Anterior cingulate cortex (tissue), 58 donors: ENCODE measurements at places on chromosomes 6 and 20.

DNA sequence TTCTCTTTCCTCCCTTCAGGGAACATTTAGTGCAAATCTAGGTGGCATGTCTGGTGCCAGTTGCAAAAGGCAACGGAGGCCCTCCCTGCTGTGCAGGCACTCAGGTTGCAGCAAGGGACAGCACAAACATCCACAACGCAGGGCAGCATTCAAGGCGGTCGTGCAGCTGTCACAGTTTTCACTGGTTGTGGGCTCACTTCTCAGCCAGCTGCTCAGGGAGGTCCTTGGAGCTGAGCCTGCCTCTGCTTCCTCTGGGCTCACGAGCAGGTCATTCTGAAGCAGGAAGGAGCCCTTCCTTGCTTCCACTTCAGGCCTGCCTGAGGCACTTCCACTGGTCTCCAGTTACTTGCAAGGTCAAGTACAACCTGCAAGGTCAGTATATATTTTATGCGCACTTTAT, 3.8 kb upstream of the NPEPL1 start:
- DNase-seq, result no peak

GRCh38 chr6:134920422-134920821, 29.5 kb downstream of the ALDH8A1 start:
- no peak for DNase-seq

DNA sequence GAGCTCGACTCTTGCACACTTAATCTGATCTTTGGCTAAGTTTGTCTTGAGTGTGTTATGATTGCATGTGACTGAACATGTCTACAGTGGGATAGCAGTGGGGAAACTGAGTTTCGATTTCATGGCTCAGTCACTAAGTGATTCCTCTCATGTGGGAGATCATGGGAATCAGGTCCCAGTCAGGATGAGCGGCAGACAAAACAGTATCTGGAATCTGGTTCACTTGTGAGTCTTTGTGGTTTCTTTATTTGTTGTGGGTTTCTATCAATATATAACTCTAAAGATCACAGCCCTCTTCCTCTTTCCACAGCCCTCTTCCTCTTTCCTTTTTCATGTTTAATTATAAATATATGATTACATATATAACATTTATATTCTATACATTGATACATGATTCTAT, 4.0 kb downstream of the RPP21 start:
- DNase-seq, result no peak

- DNase-seq, result no peak
Measured at GRCh38 chr6:1363729-1364572, 25.4 kb upstream of the FOXF2 start.

GRCh38 chr20:48904566-48905296, 16.8 kb upstream of the ARFGEF2 start:
- peak; percentile 6 for DNase-seq

GRCh38 chr6:3535776-3536435, 79.1 kb upstream of the SLC22A23 start:
- DNase-seq, result no peak

DNA sequence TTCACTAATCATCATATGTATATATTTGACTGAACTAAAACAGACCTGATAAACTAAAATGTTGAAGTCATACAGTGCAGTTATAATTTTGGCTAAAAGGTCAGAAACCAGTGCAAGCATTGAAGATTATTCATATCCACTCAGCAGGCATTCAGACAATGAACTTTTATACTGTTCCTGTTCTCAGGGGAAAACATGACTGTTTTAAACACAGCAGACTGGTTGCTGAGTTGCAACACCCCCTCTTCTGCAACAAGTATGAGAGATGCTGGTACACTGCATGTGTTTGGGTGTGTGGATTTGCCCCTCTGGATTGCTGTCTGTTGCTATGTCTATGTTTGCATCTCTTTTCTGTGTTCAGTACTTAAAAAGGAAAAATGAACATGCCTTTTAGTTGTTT, 206.8 kb downstream of the EYA4 start:
- DNase-seq, result no peak

GRCh38 chr6:80523010-80523409, 416.5 kb downstream of the BCKDHB start:
- no peak for DNase-seq

- no peak for DNase-seq
Measured at GRCh38 chr20:17972121-17972520, 3.3 kb downstream of the MGME1 start.

DNA sequence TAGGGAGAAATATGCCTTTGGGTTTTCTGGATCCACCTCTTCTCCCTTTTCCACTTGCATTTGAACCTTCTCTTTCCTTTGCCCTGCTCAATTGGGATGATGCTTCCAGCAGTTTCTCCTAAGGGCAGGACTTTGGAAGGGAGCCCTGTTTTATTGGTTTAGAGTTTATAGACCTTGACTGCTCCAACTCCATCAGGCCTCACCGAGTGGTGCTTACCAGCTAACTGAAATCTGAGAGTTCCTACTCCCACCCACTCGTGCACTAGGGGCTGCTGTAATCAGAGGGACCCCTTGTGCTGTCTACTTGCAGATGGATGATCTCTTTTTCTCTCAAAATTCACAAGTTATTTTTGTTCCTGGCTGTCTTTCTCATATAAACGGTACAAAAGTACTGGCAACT, 121.3 kb upstream of the SLC22A16 start:
- DNase-seq, result no peak

DNA sequence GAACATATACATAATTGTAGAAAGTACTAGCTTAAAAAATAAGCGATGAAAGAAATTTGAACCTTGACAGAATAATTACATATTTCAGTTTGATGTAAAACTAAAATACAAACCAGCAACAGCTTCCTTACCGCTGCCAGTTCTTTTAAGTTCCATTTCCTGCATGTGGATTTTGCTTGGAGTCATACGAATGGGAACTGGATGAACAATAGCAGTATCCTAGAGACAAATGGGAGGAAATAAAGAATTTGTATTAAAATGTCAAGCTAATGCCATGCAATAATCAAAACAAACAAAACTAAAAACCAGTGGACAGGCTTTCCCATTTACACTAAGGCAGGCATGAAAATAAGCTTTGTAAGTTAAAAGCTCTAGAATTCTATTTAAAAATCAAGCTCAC, 67.1 kb downstream of the REPS1 start:
- no peak for DNase-seq

- DNase-seq, result no peak
Measured at GRCh38 chr20:55139173-55139765, 663.9 kb downstream of the DOK5 start.

GRCh38 chr20:49833483-49833882, 20.9 kb downstream of the SLC9A8 start:
- no peak for DNase-seq

DNA sequence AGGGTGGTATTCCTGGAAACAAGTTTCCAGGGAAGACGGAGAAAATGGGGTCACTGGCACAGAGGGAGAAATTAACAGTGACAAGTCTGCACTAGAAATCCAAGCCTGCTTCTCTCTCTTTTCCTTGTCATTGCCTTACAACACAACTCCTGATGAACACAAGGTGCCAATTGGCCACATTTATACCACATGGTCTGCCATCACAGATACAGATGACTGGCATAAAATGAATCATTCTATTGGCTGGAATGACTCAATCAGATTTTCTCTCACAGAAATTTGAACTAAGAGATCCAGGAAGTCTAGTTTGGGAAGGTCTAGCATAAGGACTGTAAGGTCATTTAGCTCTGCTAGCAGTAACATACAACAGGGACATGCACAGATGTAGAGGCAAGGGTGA, 190.3 kb downstream of the LINC00237 start:
- no peak for DNase-seq

DNA sequence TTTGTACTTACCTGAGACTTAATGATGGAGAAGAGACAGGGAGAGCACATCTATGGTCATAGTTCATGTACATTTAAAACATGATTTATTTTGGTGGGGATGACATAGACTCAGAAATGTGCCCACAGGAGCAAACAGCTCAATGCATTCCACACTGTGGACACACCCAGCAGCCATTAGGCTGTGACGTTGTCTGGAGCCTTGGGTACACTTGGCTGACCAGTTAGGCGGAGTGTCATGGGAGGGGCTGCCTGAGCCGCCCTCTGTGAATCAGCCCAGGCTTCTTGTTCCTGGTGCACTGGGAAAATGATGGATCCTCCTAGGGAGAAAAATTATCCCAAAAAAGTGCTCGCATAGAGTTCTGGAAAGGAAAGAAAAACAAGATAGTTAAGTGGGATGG, 231.0 kb upstream of the GMDS start:
- DNase-seq, result no peak

- DNase-seq, result no peak
Measured at GRCh38 chr20:44120676-44121425, 66.1 kb downstream of the JPH2 start.

GRCh38 chr6:166515072-166515810, 71.2 kb downstream of the RAMACL start:
- DNase-seq, result peak; percentile 15

GRCh38 chr6:108556866-108557493, 3.7 kb upstream of the FOXO3 start:
- DNase-seq, result no peak

GRCh38 chr20:63471717-63471980, 806 bp downstream of the KCNQ2 start:
- DNase-seq, result no peak

DNA sequence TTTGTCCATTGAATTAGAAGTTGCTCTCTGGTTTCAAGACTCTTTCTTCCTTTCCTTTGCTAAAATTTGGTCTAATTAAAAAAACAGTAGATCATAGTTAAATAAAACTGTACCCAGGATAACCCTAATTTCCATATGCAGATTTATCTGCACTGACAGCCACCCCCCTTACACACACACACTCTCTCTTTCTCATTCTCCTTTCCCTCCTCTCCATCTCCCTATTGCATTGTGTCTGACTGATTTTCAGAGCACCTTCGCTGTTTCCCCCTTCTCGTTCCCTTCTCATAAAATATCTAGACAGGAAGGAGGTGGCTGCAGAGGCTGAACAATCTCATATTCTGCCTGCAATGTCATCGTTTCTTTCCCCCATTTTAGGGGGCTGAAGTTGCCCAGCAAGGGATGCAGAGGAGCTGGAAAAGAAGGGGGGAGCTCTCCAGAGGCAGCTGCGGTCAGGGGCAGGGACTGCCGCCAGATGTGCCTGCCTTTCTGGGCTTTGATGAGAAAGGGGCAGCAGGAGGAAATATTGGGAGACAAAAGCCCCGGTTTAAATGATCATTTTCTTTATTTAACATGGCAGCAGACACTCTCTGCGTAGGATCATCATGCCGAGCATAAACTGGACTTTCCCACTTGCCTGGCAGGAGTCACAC, 22.5 kb upstream of the MMS22L start:
- no peak for DNase-seq

- DNase-seq, result no peak
Measured at GRCh38 chr6:13348334-13349113, 20.2 kb upstream of the TBC1D7 start.

DNA sequence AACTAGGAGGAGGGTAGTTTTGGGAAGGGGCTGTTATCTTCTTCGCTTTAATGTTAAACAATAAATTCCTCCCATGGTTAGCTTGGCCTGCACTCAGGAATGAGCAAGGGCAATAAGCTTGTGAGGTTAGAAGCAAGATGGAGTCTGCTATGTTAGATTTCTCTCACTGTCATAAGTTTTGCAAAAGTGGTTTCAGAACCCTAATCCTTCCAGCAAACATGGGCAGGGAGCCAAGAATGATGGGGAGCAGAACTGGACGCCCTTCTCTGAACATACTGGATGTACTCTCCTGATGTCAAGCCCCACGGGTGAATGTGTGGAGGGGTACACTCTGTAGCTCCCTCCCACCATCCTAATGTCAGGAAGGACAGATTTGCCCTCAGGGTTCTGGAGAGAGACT, 22.3 kb downstream of the C6orf163 start:
- no peak for DNase-seq

DNA sequence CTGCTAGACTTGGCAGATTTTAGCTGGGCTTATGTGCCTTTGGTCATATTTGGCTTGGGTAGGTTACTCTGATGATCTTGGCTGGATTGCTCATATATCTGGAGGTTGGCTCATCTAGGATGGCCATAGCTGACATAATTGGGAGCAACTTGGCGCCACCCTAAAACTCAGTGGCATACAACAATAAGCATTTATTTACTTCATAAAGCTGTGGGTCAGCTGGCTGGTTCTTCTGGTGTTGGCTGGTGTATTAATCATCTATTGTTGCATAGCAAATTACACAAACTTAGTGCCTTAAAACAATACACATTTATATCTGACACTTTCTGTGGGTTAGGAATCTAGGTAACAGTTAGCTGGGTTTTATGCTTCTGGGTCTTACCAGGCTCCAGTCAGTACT, 297.3 kb upstream of the JAG1 start:
- DNase-seq, result no peak

GRCh38 chr20:54112221-54112884, 42.0 kb upstream of the BCAS1 start:
- DNase-seq, result no peak

DNA sequence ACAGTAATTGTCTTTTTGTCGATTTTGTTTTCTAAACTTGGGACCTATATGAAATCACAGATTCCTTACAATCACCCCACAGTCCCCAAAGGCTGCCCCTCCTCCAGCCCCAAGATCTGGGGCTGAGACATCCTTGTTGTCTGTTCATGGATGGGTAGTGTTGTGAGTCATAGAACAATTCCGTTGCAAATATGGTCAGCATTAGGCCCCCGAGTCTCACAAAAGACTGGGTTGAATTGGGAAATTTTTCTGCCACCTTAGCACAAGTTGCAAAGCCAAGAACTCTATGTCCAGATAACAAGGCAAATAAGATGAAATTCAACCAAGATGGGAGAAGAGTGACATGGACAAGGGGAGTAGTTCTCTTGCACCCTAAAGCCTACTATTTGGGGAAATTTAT, 10.5 kb upstream of the TAB2 start:
- no peak for DNase-seq

- no peak for DNase-seq
Measured at GRCh38 chr20:54110457-54110856, 40.1 kb upstream of the BCAS1 start.

GRCh38 chr6:7341989-7342742, 29.2 kb upstream of the SSR1 start:
- DNase-seq, result no peak

GRCh38 chr6:149264629-149265028, 52.9 kb upstream of the TAB2 start:
- DNase-seq, result no peak

DNA sequence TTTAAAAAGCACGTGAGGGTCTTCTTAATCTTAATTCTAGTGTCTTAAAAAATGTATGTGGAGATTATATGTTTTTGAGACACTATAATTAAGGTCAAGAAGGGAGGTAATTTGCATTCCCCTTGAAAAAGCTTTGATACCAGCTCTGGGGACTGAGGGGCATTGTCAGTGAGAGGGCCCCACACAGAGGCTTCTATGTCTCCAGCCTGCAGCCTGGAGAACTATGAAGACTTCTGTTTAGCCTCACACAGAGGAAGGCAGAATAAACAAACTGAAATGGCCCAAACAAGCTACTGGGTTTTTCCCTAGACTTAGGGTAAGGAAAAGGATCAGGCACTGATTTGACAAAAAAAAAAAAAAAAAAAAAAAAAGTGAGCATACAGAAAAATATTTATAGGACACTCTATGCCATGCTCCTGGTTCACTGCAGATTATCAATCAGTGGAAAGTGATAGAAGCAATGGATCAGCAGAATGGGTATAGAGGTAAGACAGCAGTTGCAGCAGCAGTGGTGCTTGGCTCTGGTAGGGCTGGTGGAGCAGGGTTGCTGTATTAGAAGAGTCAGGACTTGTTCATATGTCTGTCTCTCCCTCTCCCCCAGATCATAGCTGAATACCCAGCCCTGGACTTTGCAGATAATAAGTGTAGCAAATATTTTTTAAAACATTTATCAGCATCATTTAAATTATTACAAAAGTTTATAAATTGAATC, 85.4 kb downstream of the KLHL32 start:
- DNase-seq, result peak; percentile 59
